ENCODE measurements at places on chromosomes 7 and 10.

DNA sequence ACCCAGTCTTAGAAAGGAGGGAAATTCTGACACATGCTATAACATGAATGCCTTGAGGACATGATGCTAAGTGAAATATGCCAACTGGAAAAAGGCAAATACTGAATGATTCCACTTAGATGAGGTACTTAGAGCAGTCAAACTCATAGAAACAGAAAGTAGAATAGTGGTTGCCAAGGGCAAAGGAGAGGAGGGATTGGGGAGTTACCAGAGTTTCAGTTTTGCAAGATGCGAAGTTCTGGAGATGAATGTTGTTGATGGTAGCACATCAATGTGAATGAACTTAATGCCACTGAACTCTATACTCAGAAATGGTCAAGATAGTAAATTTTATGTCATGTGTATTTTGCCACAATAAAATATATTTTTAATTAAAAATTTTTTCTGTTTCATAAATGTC is 38.9 kb downstream of the DRGX start:
- no peak for DNase-seq

- no peak for DNase-seq
Observed at GRCh38 chr10:80473096-80473657, 19.1 kb downstream of the TSPAN14 start.

DNA sequence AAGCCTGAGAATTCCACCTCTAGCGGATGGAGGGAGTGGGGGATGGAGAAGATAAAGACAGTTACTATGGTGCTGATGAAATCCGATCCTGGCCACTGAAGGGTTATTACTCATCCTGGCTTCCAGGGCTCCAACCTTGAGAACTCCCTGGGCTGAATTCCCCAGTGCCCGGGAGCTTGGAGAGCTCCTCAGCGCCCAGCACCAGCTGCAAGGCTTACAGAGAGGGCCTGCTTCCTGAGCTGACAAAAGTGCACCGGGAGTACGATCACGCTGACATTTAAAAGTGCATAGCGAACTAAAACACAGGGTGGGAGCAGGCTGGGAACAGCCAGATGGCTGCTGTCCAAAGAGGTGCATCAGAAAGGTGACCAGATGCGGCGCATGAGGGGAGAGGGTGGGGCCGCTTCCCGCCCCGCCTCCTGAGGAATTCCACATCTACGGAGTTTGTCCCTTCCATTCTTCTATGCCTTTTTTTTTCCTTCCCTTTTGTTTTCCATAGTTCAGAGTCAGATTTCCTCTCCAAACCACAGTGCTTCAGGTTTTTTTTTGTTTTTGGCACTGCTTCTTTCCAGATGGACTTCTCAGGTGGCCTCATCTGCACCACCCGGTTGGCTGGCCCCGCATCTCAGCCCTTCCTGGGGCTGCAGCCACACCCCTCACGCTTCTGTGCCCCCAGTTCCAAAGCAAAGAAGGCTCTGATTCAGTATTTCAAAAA is 62.4 kb upstream of the MKRN1 start:
- DNase-seq = peak; percentile 96

DNA sequence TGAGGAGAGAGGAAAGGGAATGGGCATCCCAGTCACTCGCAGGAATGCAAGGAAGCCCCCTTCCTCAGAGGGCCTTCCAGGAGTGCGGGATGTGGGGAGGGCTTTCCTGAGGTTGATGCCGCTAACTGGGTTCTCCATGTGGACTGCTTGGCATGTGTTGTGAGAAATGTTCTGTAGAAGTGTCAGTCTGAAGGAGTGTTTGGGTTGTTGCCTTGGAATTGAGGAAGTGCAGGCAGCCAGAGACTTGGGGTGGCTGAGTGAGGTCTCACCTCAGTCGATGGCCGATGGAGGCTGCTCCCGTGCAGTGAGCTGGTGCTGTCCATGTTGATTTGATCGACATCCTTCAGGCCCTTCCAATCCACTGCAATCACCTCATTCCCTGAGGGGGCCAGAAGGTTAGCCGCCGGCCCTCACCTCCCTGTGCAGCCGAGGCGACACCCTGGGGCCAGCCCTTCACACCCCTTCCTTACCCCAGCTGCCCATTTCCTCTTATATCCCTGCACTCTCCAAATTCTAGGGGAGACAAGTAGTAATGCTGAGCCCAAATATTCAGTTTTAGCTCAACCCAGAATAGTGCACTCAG is 2.7 kb downstream of the FAM131B start:
- DNase-seq = no peak

DNA sequence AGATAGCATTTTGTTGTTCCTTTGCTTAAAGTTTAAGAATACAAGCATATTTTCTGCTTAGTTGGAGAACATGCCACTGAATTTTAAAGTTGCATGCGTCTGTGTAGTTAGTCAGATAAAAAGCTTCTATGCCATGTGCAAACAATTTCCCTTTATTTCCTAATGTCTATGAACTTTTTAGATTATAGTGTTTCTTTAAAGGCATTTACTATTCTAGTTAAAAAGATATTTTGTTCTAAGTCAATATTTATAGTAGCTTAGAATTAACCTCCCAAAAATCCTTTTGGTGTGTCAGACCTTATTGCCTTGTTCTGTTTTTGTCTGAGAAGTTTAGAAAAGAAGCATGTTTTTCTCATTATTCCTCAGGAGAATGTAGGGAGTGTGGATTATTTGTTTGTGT is 99.0 kb upstream of the GATA3 start:
- DNase-seq = no peak

- DNase-seq = peak; percentile 39
Observed at GRCh38 chr7:36958111-36958733, 233.9 kb upstream of the AOAH start.

- no peak for DNase-seq
Observed at GRCh38 chr10:131250454-131251145, 60.9 kb downstream of the TCERG1L start.

DNA sequence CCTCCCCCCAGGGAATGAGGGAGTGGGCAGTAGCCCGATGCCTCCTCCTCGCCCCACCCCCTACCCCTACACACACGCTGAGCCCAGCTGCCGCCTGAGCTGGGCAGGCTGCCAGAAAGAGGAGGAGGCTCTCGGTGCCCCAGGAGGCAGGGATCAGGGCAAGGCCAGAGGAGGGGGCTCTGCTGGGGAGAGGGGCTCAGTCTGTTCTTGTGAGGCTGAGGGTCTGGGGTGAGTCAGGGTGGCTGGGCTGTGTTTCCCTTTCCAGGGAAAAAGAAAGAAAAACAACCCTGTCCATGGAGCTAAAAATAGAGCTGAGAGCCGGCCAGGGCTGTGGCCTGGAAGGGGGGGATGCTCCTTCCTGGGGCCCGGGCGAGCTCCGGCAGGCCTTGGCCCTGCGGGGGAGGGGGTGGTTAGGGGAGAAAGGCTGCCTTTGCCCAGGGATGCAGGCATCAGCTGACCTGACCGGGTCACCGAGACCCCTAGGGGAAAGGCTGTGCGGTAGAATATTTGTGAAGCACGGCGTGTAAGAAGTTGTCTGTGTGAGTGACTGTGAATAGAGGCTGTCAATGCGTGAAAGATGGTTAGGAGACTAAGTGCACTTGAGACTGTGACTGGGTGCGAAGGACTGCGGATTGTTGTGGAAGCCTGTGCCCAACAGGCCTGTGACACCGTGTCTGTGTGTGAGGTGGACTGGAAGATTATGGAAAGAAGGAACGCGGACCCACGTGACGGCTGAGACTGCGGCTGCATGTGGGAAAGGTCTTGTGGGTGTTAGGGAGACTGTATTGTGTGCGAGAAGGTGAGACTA is 1.2 kb upstream of the LZTS2 start:
- peak; percentile 80 for DNase-seq

Measured in NCI-H1417 (cell line).